Stimulated activated CD4-positive, alpha-beta T cell treated with anti-CD3 and anti-CD28 coated beads, TNF-alpha, amount 100 ng/mL, for 1 hour (primary cell): ENCODE measurements at places on chromosomes 1 and 21.

GRCh38 chr1:47232187-47232874 lies at the start of gene TAL1:
Gene TAL1, minus strand, starts transcription at chr1:47232225. Its CDS starts 6,337 bp downstream, at chr1:47225888.
- no peak for DNase-seq

DNA sequence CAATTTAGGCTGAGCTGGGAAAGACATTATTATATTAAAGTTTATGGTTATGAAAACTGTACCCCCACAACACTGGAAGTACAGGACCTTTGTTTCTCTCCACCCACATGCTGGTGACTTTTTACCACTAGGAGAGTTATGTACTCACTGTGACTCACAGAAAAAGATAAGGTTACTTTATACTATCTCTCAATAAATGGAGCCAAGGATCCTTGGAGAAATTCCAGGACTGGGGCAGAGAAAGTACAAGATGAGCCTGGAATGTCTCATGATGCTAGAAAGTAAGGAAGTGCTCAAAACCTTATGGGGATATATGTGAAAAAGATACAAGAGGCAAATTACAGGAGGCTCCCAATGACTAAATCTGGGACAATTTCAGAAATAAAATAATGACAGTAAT lies 63.9 kb upstream of the C1orf105 start:
- DNase-seq: no peak

DNA sequence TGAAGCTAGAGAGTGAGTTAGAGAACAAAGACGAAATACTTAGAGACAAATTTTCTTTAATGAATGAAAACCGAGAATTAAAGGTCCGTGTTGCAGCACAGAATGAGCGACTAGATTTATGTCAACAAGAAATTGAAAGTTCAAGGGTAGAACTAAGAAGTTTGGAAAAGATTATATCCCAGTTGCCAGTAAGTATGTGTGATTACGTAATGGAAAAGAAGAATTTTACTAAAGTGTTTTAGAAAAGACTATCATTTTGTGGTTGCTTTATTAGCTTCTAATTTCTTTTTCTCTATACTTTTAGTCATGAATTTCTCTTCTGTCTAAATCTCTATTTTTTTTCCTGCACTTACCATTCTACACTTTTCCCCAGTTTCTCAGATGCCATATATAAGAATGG lies 26.7 kb downstream of the CCDC18 start:
- no peak for DNase-seq

DNA sequence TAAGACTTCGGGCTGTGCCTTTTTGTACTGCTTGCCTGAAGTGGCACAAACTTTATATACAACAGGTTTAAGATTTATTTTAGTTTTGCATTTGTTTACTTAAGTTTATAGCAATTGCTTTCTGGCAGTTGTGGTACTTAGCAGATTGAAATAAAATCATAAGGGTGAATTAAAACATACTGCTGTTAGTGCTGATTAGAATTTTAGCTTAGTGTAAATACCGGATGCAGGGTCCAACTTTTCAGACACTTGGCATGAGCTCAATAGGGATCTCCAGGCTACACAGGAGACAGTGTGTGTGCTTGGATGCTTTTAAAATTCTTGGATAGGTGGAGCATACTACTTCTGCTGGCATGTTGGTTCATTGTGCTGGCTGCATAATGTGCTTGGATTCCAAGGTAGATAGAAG lies 159.6 kb downstream of the NFIA start:
- DNase-seq: no peak

GRCh38 chr1:46026531-46026930 lies 105.9 kb downstream of the PIK3R3 start:
- DNase-seq: no peak

DNA sequence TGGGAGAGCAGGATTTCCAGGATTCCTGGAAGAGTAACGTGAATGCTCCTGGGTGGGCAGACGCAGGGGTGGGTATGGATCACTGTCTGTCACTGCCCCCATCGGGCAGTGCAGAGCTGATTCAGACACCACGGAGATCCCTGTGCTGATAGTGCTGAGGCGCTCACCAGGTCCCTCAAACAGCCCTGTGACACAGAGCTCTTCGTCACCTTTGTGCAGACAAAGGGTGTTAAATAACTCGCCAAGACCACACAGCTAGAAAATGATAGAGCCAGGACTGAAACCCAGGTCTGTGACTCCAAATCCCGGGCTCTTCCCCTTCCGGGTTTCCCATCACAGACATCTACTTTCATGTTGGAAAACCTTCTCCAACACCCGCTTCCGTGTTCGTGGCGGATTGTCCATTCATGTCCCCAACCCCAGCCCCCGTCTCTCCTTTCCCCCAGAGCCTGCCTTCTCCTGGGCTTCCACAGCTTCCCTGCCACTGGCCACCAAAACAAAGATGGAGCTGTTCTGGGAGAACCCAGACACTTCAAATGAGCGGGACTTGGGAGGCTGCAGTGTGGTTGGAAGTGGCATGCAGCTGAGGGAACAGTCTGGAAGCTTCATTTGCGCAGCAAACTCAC lies 2.6 kb downstream of the EFHD2 start:
- DNase-seq: no peak

DNA sequence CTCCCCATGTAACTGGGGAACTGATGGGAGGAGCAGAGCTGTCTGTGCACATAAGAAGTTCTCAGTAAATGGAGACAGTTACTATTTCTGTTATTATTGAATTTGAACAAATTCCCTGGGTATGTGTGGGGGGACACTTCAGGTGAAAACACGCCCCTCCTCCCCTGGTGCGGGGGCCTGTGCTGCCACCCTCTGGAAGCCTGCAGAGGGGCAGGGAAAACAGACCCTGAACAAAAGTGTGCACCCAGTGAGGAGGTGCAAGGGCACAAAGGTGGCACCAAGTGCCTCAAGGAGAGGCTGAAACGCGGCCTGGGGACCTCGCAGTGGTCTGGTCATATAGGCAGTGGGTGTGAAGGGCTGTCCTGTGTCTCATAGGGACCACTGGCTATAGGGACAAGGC lies 18.2 kb upstream of the NADK start:
- DNase-seq: no peak

DNA sequence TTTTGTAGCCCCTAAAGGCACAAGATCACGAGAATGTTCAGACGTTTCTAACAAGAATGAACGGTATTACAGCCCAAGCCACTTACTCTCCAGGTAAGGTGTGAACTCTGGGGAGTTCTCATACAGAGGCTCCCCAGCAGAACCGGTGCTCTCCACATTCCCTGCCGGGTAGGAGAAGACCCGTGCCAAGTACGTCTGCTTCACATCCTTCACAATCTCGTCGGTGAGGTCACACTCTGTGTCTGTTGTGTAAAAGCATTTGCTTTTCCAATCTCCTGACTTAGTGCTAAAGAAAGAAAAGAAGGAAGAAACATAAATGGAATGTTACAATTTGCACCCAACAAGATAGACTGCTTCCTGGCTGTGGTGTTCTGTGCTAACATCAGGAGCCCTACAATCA lies 5.7 kb downstream of the F3 start:
- no peak for DNase-seq

DNA sequence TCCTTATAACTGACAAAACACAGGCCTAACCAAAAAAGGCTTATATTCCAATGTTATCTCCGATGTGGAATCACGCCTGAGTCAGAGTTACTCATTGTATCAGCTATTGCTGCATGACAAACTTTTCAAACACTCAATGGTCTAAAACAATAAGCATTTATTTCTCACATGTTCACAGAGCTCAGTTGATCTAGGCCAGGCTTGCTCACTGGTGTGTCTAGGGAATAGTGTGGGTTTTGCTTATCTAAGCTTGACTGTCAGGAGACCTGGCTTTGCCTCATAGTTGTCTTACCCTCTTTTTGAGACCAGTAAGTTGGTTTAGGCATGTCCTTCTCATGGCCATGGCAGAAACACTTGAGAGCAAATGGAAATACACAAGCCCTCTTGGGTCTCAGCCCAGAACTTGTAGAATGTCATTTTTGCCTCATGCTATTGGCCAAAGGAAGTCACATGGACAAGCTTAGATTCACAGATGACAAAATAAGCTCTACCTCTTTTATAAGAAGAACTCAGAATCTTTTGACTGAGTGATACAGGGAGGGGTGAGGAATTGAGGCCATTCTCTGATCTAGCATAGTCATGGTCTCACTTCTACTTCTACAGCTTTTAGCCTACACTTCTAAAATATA lies 130.8 kb downstream of the HMCN1 start:
- DNase-seq: no peak

DNA sequence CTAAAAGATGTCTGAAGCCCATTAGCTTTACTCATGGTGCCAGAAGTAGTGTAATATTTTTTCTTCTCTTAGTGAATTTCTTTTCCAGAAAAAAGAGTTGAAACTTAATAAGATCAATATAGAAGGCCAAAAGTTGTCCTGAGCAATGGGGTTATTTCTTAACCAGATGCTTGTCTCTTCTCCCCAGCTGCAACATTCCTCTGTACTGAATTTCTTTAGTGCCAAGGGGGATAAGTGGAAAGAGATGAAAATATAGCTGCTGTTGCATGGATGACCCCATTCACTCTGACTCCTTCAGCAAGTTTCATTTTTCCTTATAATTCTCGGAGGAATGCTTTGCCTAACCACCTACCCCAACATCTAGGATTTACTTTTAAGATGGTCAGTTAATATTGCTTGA lies 675.0 kb downstream of the USP25 start:
- DNase-seq: no peak

DNA sequence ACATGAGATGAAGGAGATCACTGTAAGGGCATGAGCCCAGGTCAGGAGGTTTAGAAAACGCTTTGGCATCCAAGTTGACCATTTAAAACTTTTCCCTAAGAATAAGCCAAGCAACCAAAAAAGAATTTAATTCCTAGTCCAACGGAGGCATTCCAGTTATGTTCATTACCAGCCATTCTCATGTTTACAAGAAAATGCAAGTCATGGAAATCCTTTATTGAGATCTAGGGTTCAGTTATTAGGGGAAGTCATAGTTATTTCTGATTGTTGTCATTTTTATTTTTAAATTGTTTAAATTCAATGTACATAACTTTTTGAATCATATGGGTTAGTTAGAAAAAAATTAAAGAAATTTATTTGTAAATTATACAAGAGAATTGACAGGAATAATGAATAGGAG lies 24.5 kb downstream of the CFHR5 start:
- no peak for DNase-seq

DNA sequence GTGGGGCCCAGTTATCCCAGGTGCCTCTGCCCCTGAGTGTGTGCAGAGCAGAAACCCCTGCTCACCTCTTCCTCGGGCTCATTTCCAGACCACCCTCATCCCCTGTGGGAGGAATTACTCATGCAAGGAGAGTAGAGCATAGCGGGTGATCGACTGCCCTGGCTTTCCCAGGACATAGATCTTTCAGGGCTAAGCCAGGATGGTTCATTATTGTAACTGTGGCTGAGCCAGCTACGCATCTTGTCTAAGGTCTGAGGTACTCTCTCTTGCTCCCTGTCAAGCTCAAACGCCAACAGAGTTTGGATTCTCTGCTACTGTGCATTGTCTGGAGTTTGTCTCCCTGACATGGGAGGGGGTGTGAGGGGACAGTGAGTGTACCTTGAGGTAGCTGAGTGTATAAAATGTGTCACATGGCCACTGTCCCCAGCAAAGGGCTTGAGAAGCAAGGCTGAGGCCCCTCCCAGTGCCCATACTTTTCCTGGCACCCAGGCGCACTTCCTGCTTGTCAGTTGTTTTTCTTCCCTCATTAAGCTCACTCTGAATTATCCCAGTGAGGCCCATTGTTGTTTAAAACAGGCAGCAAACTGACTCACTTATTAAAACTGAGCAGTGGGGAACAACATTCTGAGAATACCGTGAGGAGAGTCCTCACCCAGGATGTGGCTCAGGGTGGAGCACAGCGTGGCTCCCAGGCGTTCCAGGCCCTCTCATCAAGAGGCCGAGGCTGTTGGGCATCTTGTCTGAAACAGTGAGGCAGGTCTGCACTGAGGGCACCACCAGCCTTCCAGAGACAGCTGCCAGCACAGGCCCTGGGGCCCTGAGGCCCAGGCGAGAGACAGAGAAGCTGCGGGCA lies 92.9 kb downstream of the LAMC2 start:
- no peak for DNase-seq

DNA sequence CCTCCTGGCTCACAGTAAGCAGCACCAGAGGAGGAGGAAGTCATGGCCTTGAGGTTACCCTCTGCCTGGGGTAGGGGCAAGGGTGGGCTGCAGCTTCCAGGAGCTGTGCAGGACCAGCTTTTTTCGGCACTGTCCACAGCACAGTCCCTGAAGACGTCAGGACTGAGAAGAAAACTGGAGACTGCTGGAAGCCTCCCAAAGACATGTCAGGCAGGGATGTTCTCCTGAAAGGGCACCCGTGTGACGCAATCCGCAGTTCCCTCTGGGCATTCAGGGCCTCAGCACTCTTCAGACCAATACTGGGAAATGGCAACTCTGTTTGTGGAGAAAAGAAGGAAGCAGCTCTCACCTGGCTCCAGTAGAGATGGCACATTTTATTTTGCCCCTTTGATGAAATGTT lies 64.8 kb upstream of the TENT5C start:
- DNase-seq: no peak

- no peak for DNase-seq
These were observed 90.1 kb upstream of the IRF2BP2 start for GRCh38 chr1:234699795-234700665.

DNA sequence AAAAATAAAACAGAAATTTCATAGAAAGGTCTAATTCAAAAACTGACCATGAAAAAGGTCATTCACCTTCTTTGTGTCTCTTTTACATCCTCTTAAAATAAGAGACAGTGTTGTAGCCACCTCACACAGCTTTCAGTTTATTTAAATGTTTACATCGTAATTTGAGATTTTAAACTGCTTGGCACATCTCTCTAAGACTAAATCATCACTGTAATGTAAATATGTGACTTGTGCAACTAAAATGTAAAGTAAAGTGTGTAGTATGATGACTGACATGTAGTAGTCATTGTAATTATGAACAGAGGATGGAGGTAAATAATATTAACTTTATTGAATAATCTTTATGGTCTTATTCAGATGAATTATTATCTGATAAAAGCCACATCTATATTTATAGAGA lies 283.9 kb downstream of the KCNT2 start:
- no peak for DNase-seq

DNA sequence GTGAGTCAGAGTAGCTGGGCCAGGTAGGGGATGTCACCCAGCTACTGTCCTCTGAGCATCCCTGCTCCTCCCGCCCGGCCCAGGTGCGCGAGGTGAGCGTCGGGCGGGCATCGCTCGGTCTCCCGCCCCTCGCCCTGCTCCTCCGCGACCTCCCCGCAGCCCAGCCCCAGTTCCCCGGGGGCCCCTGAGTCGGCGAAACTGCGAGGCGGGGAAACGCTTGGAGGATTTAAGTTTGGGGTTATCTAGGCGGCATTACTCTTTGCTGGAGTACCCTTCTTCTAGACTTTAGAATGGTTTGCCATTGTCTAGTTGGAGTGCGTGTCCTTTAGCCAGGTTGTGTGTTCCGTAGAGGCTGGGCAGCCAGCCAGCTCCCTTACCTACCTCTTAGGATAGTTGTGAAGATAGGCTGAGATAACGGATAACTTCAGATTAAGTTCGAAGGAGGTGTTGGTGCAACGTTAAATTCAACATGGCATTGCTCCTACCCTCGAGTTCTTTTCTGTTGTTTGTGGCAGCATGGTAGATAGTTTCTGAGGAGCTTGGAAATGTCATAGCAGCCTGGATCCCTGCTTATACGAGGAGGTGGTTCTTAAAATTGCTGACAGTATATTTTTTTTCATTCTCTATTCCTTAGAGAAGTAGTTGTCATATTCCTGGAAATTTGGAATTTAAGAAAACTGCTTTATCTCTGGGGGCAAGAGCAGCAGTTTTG lies 697 bp downstream of the AGO3 start:
- DNase-seq: no peak
